ENCODE measurements at places on chromosomes 3 and 15.
A peak's percentile ranks its signal among the peaks of the same experiment; 100 is the strongest.

- no peak for DNase-seq
Observed at GRCh38 chr3:4584456-4585249, 91.5 kb downstream of the ITPR1 start.

DNA sequence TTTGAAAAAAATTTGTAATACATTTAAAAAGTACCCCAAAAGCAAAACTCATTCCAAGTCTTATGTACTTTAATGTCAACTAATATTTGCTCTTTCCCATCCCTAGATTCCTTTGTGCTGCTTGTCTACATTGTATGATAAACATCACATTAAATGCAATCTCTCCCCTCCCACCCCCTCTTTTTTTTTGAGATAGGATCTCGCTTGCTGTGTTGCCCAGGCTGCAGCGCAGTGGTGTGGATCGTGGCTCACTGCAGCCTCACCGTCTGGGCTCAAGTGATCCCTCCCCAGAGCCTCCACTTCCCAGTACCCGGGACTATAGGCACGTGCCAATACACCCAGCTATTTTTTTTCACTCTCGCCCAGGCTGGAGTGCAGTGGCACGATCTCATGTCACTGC, 12.6 kb downstream of the MAP2K1 start:
- DNase-seq, result no peak

- DNase-seq, result no peak
Observed at GRCh38 chr3:147418808-147419701, 9.9 kb downstream of the ZIC1 start.

GRCh38 chr3:143380449-143380848, 260.9 kb downstream of the CHST2 start:
- DNase-seq, result no peak

DNA sequence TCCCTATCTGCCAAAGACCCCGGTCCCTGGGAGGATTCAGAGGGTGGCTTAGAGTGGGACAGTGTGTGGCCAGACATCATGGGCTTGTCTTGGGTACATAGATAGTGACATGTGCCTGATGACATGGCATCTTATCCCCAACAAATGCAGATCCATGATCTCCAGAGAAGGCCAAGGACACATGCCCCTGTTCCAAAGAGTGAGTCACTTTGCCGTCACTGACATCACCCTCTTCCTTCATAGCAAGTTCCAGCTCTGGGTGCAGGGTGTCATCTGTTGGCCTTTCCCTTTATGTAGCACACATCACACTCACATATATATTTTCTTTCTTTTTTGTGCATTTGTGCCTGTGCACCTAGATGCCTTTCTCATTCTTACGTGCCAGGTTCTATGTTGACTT, 350.5 kb downstream of the LRTM1 start:
- no peak for DNase-seq

DNA sequence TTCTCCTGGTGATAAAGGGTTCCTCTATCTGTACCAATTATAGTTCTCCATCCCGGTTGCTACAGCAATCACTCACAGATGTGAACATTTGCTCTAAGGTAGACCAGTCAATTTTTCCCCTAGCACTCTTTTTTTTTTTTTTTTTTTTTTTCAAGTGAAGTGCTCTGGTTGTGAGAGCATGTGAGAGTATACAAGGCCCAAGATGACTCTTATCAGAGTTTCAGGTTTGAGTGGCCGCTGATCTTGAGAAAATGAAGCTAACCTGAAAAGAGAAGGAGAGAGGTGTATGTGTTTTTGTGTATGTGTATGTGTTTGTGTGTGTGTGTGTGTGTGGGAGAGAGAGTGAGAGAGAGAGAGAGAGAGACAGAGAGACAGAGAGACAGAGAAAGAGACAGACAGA, 44.4 kb upstream of the OTOL1 start:
- no peak for DNase-seq

GRCh38 chr15:60004009-60004845, at the start of gene FOXB1:
FOXB1 (plus strand) TSS chr15:60004311; CDS start chr15:60004964, 653 bp downstream.
- DNase-seq, result no peak

GRCh38 chr3:169668957-169669741, 5.6 kb upstream of the MECOM start:
- DNase-seq, result peak; percentile 48

DNA sequence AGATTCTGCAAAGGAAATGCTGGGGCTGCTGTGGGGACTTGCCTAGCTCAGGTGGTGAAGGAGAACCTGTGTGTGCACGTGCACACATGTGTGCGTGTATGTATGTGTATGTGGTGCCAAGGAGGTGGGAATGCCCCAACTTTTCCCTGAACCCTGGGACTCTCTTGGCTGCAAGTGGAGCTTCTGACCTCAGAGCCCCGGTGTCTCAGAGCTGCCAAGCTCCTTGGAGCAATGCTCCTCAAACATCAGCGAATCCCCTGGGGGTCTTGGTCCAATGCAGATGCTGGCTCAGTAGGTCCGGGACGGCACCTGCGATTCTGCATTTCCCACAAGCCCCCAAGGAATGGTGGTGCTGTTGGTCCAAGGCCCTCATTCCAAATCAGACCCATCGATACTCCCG, 5.8 kb upstream of the SLC6A20 start:
- DNase-seq, result no peak

GRCh38 chr3:178350763-178351162, 185.5 kb upstream of the KCNMB2 start:
- no peak for DNase-seq

- no peak for DNase-seq
Observed at GRCh38 chr15:43095708-43096347, 10.0 kb downstream of the UBR1 start.

DNA sequence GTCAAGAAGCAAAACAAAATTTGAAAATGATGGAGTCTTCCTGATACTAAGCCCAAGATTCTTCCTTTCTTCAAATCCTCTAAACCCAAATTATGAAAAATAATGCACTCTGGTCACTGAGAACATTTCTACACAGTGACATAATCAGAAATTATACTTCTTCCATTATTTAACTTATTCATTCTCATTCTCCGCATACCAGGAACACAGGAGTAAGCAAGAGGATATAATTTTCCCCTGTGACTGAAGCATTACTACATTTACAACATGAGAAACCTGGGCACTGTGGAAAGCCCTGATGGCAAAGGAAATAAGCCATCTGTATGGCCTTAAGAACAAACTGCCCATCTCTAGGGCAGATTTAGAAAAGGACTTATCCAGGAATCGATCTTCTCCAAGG, 47.0 kb downstream of the EXD1 start:
- no peak for DNase-seq

GRCh38 chr15:98266295-98266694, 305.8 kb downstream of the ARRDC4 start:
- DNase-seq, result no peak

GRCh38 chr3:172515130-172515918, 7.9 kb downstream of the TNFSF10 start:
- no peak for DNase-seq

Measured in NCI-H1930 (cell line).